ENCODE measurements at places on chromosomes 5 and 9.

DNA sequence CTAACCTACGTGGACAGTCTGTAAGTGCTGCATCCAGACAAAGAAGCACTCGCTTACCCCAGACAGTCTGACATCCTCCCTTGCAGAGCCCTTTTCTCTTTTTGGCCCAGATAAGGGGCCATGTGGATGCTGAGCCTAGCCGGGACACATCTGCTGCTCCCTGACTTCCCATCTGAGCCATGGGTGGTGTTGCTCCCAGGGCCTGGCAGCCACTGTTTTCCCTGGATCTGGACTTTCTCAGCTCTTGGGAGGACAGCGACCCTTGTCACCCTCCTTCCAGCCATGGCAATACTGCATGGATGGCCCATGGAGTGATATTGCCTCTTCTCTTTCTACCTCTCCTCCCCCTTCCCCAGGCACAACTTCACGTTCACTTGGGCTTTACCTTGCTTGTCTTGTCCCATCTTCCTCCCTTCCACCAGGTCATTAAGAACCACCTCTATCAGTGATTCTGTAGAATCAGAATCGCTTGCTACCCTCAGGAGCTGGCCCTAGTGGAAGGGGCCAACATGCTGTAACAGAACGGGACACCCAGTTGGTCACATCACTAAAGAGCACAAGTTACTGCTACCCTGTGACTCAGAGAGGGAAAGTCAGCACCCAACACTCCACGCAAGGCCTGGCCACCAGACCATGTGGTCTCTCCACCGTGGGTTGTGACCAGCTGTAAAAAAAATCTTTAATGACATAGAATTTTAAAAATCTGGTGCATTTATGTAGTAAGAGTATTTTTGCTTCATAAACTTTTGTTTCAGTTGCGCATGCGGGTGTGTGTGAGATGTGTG lies 4.4 kb downstream of the NEURL1B start:
- no peak for DNase-seq

GRCh38 chr5:133863857-133864585 lies 104.4 kb downstream of the C5orf15 start:
- no peak for DNase-seq

- DNase-seq = no peak
These were observed 64.6 kb downstream of the FOXB2 start for GRCh38 chr9:77084094-77084493.

- no peak for DNase-seq
These were observed 109.5 kb downstream of the TAF11L14 start for GRCh38 chr5:17743580-17744435.

GRCh38 chr9:122453677-122454135 lies 24.0 kb downstream of the OR1J1 start:
- no peak for DNase-seq

- DNase-seq = no peak
These were observed 128.5 kb upstream of the HMHB1 start for GRCh38 chr5:143683459-143683858.

GRCh38 chr9:137679249-137679648 lies 60.4 kb downstream of the EHMT1 start:
- DNase-seq = no peak

GRCh38 chr5:56434986-56435385 lies 201.9 kb upstream of the ANKRD55 start:
- no peak for DNase-seq

DNA sequence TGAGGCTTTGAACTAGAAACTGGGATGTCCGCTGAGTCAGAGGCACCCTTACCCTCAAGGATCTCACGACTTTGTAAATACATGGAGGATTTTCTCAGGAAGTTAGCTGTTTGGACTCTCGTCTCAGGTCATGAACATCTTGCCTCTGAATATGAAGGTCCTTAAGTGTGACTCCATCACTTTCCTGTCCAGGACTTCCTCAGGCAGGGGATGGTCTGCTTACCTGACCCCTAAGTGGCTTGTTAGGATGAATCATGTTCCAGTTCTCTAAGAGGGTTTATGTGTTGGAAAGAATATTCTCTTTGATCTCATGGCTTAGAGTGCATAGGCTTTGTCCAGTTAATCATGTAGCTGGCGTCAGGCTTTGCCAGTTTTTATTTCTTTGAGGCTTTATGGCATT lies 511.7 kb upstream of the KLF4 start:
- no peak for DNase-seq

GRCh38 chr9:37300620-37301019 lies 121.9 kb upstream of the GRHPR start:
- DNase-seq = no peak

- DNase-seq = no peak
These were observed 121.1 kb downstream of the ADCY2 start for GRCh38 chr5:7517006-7517405.

GRCh38 chr5:109690975-109691574 lies 1.3 kb downstream of the MAN2A1 start:
- peak; percentile 64 for DNase-seq

DNA sequence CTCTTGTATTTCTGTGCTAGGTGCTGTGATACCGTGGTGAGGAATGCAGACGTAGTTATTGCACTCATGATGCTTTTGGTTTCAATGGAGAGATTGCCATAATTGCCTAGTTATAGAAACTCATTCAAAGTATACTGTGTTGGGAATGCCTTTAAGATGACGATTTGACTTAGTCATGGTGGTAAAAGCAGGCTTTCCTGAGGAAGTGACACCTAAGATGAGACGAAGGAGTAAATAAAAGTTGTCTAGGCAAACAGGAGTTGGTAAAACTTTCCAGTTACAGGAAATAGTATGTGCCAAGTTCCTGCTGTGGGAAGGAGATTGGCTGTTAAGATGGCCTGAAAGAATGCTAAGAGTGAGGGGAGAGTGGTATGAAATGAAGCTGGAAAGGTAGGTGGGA lies 48.1 kb downstream of the FOCAD start:
- DNase-seq = no peak

GRCh38 chr5:40356248-40356647 lies 323.5 kb upstream of the PTGER4 start:
- DNase-seq = peak; percentile 91

DNA sequence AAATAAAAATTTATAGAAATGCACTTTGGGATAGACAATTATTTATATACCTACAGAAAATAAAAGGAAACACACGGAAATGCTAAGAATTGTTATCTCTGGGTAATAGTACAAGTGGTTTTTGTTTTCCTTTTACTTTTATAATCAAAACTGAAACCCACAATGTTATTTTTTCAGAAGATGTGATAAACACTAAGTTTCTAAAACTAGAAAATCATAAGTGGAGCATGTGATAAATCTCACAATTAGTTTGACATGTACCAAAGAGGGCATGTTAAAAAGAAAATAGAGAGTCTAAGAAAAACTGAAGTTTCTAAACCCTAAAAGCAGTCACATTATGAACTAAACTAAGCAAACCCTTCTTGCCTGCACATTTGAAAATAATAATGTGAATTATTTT lies 61.1 kb downstream of the OXCT1 start:
- no peak for DNase-seq

DNA sequence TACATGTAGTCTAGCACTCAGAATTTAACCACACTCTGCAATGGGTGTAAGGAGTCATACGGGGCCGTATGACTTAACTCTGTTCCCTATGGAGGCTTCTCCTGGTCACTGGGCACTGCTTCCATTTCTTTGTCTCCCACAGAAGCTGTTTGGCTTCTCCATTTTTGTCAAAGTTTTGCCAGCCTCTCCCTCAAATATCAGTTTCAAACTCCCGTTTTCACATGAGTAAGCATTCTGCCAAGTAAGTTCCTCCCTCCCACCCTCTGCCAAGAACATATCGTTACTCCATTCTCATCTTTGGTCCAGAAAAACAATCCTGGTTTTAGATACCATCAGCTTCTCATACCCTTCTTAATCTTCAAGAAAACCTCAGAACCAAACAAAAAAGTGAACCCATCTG lies 6.1 kb downstream of the AFAP1L1 start:
- no peak for DNase-seq

- DNase-seq = no peak
These were observed 111.1 kb downstream of the KCTD16 start for GRCh38 chr5:144281784-144282183.

GRCh38 chr5:154534457-154535050 lies 56.5 kb upstream of the HAND1 start:
- DNase-seq = no peak

DNA sequence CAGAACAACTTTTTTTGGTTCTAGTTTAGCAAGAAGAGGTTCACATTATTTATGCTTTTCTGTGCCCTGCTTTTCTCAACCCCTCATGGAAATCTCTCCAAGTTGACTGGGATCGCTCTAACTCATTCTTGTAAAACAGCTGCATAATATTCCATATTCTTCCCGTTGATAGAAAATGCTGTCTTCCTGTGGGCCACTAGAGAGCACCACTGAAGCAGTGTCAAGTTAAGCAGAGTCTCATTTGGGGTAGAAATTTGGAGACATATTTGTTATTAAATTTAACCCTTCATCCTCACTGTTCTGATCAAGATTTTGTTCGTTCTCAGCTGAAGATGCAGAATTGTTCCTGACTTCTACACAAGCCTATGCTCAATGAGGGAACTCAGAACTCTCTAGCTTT lies 140.1 kb downstream of the CEMIP2 start:
- peak; percentile 7 for DNase-seq

GRCh38 chr9:70668751-70669150 lies 254.3 kb upstream of the KLF9 start:
- DNase-seq = no peak

- DNase-seq = no peak
These were observed 57.2 kb upstream of the PRDM9 start for GRCh38 chr5:23450187-23450586.

GRCh38 chr5:38121420-38121819 lies 136.9 kb upstream of the EGFLAM start:
- DNase-seq = no peak

DNA sequence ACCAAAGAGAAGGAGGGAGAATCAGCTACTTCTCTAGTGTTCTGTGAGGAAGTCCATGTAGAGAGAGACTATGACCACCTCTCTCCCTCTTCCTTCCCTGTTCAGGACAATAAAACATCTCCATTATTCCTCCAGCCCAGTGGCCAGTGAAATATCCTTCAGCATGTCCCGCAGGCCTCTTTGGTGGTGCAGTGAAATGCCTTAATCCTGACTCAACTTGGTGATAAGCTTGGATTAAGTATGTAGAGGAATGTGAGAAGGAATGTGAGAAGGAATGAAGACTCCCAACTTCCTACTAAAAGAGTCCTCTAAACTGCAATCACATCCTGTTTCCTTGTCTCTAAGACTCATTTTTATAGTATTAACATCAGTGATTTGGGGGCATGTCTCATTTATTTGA lies 167.3 kb downstream of the TRPM3 start:
- no peak for DNase-seq

- peak; percentile 23 for DNase-seq
These were observed 1.4 kb upstream of the PSIP1 start for GRCh38 chr9:15512204-15512603.

DNA sequence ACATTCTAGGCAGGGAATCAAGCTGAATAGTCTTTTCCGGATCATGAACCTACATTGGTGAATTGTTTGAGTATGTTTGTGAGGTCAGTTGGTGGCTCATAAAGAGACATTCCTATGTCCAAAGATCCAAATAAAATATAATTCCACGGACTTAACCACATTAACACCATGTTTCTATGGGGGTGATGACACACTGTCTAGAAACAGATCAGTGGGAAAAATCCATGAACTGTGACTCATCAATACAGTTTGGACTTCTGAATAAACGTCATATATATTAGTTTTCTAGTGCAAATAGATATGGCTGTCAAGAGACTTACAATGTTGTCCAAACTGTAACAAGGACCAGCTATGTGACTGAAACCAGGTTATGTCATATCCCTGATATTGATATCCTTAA lies 509.9 kb upstream of the TYRP1 start:
- DNase-seq = no peak

- no peak for DNase-seq
These were observed 167.7 kb downstream of the RGS3 start for GRCh38 chr9:113631137-113631765.

DNA sequence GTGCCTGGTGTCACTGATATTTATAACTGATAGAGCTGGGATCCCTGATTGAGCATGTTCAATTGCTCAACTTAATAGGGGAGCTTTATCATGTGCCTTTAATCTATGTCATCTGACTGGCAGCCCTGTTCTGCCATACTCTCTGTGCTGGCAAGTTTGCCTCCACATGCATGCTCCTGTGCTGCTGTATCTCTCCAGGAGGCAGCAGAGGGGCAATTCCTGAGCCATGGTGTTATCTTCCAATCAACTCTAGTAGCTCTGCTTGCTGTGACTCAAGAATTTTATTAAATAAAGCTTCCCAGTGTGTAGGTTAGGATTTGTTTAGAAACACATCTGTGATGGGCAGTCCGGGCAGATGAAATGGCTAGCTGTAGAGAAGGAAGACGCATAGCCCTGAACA lies 642.0 kb downstream of the KIF4B start:
- DNase-seq = no peak

- DNase-seq = no peak
These were observed 76.5 kb downstream of the WNK2 start for GRCh38 chr9:93260263-93261066.

DNA sequence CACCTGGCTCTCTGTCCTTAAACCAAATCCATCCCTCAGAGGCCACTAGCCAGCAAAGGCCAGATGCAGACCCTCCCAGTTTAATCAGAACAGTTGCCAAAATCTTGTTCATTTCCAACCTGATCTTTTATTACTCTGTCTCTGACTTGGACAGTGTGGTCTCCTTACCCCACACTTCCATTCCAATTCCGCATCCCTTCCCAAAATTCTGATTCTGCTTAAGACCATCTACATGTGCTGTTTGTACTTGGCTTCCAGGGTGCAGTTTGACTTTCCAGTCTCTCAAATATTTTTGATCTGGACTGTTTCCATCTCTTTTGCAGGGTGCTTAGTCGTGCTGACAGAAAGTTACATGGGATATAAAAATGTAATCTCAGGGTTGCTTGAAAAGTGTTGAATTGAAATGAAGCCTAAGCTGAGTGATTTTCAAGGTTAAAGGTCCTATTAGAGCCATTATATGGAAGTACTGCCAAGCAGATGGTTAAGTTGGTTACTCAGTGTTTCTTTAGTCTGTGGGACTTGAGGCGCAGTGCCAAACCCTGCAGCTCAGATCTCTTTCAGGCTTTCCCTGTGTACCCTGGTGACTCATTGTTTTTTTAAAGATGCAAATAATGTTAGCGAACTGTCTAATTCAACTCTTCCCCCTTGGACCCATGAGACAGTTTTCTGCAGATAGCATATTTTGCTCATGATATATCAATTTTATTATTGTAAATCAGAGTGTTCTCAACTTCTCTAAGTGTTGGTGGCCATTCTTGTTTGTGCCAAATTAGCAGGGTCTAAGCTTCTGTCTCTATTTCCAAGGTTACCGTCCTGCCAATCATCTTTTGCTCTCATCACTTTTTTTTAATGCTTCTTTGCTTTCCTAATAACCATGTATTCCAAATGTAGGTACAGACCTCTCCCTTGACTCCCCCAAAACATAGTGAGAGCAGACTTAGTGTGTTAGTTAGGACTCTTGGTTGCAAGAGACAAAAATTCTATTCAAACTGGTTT lies 18.2 kb upstream of the DCP2 start:
- peak; percentile 32 for DNase-seq

DNA sequence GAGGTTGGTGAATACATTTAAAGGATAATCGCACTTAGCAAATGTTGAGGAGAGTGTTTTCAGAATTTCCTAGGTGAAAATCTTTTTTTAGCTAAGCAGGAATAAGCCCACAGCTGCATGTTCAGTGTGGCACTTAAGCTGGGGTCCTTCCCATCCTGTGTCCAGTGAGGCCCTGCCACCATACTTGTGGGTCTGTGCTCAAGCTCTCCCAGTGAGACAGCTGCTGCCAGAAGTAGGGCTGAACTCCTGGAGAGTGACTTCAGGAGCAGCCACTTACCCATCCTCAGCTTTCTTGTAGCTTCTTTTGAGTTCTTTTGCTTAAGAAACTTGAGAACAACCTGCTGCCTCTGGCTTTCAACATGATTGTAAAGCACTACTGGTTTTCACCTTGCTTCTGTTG lies 110.0 kb upstream of the DHFR start:
- no peak for DNase-seq
